ENCODE measurements at places on chromosomes 4 and X. TPM values are rescaled to one million over a fixed set of nuclear protein-coding genes. Genes with fewer than 3 reads are reported as not detected.

GSPT2 gene
- total RNA-seq, result 7.3 TPM

- no peak for DNase-seq
Measured at GRCh38 chr4:118968813-118969212, 80.2 kb downstream of the SYNPO2 start.

HS6ST2 gene
- total RNA-seq, result not detected

UCP1 gene
- not detected for total RNA-seq

DNA sequence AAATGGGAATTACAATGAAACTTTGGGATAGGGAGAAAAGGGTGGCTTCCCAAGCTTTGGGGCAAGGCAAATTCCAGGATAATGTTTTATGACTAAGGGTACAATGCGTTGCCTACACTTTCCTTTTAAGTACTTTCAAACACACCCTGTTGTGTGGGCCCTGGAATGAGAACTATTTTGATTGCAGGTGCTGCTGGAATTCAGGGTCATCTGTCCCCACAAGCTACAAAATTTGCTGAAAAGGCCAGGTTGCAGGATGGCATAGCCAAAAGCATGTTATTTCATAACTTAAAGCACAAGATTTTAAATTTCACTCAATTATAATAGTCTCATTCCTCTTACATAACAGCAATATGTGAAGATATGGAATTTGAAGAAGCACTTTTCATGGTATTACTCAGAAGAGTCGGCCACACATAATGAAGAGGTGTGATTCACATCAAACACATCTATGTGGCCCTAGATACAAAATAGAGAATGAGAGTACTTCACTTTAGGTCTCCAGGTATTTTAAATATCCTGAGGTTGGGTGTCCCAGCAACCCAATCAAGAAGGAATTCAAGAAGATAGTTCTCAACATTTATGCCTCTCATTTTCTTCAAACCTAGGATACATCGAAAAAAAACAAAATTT is 89.3 kb downstream of the APBB2 start:
- no peak for DNase-seq

DNA sequence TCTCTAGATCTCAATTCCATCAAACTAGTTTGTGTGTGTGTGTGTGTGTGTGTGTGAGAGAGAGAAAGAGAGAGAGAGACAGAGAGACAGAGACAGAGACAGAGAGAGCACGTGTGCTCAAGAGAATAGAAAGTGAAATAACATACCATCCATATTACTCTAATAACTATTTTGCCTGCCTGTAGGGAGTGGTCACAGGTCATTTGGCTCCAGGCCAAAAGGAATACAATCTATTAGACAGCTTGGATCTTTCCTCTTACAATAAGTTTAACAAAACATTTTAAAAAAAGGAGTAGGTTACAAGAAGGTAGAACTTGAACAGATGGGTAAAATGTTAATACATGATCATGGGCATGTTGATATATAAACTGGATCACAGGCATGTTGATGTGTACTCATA is 76.2 kb downstream of the COL4A6 start:
- no peak for DNase-seq

All from RPMI7951 (cell line).